Activated naive CD8-positive, alpha-beta T cell treated with anti-CD3 and anti-CD28 coated beads, Interleukin-2, amount 10 ng/mL, durations not matched to agents 7 days and 5 days (primary cell): ENCODE measurements at places on chromosomes 6 and 20. TPM values are rescaled to one million over a fixed set of nuclear protein-coding genes. Genes with fewer than 3 reads are reported as not detected.

OXT gene
- total RNA-seq, result 0.68 TPM

C20orf141 gene
- total RNA-seq, result not detected

KIF25 gene
- total RNA-seq, result not detected

SLC17A2 gene
- total RNA-seq, result not detected

ATP6V1G2 gene
- 5.5 TPM for total RNA-seq

CLPSL1 gene
- total RNA-seq, result not detected

C6orf52 gene
- total RNA-seq, result 3.0 TPM

PXDC1 gene
- 0.33 TPM for total RNA-seq

NHLRC1 gene
- total RNA-seq, result 0.64 TPM

APMAP gene
- total RNA-seq, result 60.7 TPM

ZNF334 gene
- total RNA-seq, result 2.1 TPM

SNRPB gene
- 232 TPM for total RNA-seq
